ENCODE measurements at places on chromosomes 2 and 18. TPM values are rescaled to one million over a fixed set of nuclear protein-coding genes. Genes with fewer than 3 reads are reported as not detected.

The FNDC4 gene
- total RNA-seq = 53.1 TPM

The CHRND gene
- total RNA-seq = not detected

The ANKRD29 gene
- total RNA-seq = 17.6 TPM

The FBXO48 gene
- total RNA-seq = 1.1 TPM

GRCh38 chr2:190641469-190641868 is 7.4 kb upstream of the NAB1 start:
- no peak overlapping the region for H3K4me3 ChIP-seq
- no peaks in the 10 kb centered on the region for H3K27me3 ChIP-seq
- H3K4me1 ChIP-seq = peaks cover 4% of the 10 kb centered on the region
- no peaks in the 10 kb centered on the region for H3K36me3 ChIP-seq
- no peak for DNase-seq

GRCh38 chr2:224221455-224221913 is 180.4 kb downstream of the FAM124B start:
- no peak overlapping the region for H3K27ac ChIP-seq
- H3K27me3 ChIP-seq = no peaks in the 10 kb centered on the region
- peaks cover 6% of the 10 kb centered on the region for H3K4me1 ChIP-seq
- no peaks in the 10 kb centered on the region for H3K36me3 ChIP-seq
- no peak for DNase-seq

DNA sequence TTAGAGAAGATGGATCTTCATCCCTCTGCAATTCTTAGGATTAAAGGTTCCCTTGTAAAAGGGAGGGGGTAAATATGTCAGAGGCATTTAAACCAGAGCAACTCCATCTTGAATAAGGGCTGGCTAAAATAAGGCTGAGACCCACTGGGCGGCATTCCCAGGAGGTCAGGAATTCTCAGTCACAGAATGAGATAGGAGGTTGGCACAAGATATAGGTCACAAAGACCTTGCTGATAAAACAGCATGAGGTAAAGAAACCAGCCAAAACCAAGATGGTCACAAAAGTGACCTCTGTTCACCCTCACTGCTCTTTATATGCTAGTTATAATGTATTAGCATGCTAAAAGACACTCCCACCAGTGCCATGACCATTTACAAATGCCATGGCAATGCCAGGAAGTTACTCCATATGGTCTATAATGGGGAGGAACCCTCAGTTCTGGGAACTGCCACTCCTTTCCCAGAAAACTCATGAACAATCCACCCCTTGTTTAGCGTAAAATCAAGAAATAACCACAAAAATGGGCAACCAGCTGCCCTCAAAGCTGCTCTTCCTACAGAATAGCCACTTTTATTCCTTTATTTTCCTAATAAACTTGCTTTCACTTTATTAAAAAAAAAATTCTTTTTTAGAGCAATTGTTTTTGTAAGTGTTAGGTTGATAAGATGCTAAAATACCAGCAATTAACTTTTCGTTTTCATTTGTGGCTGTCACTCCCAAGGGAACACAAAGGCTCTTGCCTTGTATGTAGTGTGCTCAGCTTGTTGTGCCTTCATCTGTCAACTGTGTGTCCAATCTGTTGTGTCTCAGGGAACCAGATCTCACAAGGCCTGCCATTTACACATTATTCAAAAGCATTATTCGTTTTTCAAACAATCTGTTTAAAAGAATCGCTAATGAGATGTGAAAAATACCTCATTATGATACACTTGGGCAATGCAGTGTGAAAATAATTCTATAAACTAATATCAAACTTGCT is 205.2 kb upstream of the RGPD4 start:
- H3K27me3 ChIP-seq = no peaks in the 10 kb centered on the region
- H3K4me1 ChIP-seq = no peaks in the 10 kb centered on the region
- no peak overlapping the region for H3K27ac ChIP-seq
- H3K36me3 ChIP-seq = no peaks in the 10 kb centered on the region
- no peak overlapping the region for H3K4me3 ChIP-seq

DNA sequence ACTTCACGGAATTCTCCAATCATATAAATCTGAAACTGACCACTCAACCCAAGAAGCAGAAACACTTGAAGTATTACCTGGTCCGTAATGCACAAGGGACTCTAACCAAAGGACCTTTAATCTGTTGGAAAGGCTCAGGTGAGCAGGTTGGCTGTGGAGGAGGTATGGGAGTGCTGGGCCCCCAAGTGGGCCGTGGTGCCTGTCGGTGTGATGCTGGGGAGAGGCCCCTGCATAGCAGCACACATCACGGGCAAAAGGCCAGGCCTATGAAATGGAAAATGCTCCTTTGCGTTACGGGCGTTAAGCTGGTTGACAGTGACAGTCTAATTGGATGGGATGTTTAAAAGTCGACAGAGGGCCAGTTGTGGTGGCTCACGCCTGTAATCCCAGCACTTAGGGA is 42.6 kb downstream of the GREB1 start:
- peaks cover 27% of the 10 kb centered on the region for H3K4me1 ChIP-seq
- H3K27me3 ChIP-seq = no peaks in the 10 kb centered on the region
- peak; percentile 26 for DNase-seq
- H3K4me3 ChIP-seq = no peak overlapping the region
- H3K36me3 ChIP-seq = no peaks in the 10 kb centered on the region
- H3K27ac ChIP-seq = no peak overlapping the region

GRCh38 chr2:43985359-43985758 is 10.4 kb downstream of the LRPPRC start:
- H3K4me1 ChIP-seq = no peaks in the 10 kb centered on the region
- H3K36me3 ChIP-seq = no peaks in the 10 kb centered on the region
- no peak for DNase-seq
- H3K4me3 ChIP-seq = no peak overlapping the region

- DNase-seq = no peak
- no peaks in the 10 kb centered on the region for H3K36me3 ChIP-seq
- no peak overlapping the region for H3K4me3 ChIP-seq
- H3K27me3 ChIP-seq = no peaks in the 10 kb centered on the region
- H3K27ac ChIP-seq = no peak overlapping the region
These were observed 72.6 kb upstream of the SMAD7 start for GRCh38 chr18:49023271-49023937.

DNA sequence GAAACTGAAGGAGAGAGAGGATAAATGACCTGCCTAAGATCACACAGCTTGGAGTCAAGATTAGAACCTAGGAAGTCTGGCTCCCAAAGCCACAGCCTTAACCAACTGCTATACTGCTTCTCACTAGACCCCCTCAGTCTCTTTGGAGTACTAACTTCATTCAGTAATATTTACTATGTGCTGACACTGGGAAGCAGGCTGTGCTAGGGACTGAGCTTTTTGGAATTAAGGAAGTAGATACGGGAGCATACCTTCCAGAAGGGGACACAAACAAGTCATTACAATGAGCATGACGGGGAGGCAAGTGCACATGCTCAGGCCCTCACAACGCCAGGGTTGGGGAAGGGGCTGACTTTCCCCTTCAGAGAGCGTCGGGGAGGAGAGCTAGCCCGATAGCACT is 97.7 kb downstream of the INO80D start:
- peaks cover 1% of the 10 kb centered on the region for H3K4me1 ChIP-seq
- H3K27me3 ChIP-seq = no peaks in the 10 kb centered on the region
- no peak overlapping the region for H3K4me3 ChIP-seq
- no peak overlapping the region for H3K27ac ChIP-seq
- no peak for DNase-seq
- no peaks in the 10 kb centered on the region for H3K36me3 ChIP-seq

- H3K4me3 ChIP-seq = no peak overlapping the region
- no peaks in the 10 kb centered on the region for H3K4me1 ChIP-seq
- no peaks in the 10 kb centered on the region for H3K36me3 ChIP-seq
- H3K27me3 ChIP-seq = no peaks in the 10 kb centered on the region
- no peak for DNase-seq
These were observed 314.6 kb downstream of the LNPK start for GRCh38 chr2:175687465-175687864.

DNA sequence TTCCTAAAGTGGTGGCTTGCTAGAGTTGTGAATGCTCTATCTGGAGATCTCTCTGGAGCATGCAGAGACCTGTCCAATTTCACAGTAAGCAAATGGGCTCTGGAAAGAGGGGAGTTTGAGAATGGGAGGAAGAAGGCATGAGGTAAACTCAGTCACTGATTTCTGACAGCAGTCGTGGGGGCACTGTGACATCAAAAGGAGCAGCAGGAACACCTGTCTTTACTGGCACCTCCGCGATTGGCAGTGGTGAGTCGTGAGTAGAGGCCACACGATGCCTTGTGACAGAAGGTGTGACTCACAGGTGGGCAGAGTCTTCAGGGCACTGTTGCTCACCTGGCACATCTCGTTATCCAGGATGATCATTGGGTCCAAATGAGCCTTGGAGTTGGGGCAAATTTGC is 38.8 kb upstream of the CAVIN2 start:
- H3K27me3 ChIP-seq = no peaks in the 10 kb centered on the region
- H3K4me1 ChIP-seq = peaks cover 3% of the 10 kb centered on the region
- no peak overlapping the region for H3K27ac ChIP-seq
- H3K4me3 ChIP-seq = no peak overlapping the region
- H3K36me3 ChIP-seq = no peaks in the 10 kb centered on the region

GRCh38 chr2:196617430-196617829 is 22.1 kb upstream of the CCDC150 start:
- H3K36me3 ChIP-seq = no peaks in the 10 kb centered on the region
- no peaks in the 10 kb centered on the region for H3K4me1 ChIP-seq
- no peaks in the 10 kb centered on the region for H3K27me3 ChIP-seq
- no peak for DNase-seq

- DNase-seq = no peak
- H3K27ac ChIP-seq = no peak overlapping the region
- no peaks in the 10 kb centered on the region for H3K27me3 ChIP-seq
- H3K36me3 ChIP-seq = no peaks in the 10 kb centered on the region
- no peaks in the 10 kb centered on the region for H3K4me1 ChIP-seq
These were observed 78.0 kb upstream of the GAREM1 start for GRCh38 chr18:32548688-32549087.

- H3K36me3 ChIP-seq = no peaks in the 10 kb centered on the region
- H3K4me3 ChIP-seq = no peak overlapping the region
- no peak overlapping the region for H3K27ac ChIP-seq
- peaks cover 1% of the 10 kb centered on the region for H3K4me1 ChIP-seq
These were observed 76.3 kb downstream of the GPD2 start for GRCh38 chr2:156512451-156512850.

DNA sequence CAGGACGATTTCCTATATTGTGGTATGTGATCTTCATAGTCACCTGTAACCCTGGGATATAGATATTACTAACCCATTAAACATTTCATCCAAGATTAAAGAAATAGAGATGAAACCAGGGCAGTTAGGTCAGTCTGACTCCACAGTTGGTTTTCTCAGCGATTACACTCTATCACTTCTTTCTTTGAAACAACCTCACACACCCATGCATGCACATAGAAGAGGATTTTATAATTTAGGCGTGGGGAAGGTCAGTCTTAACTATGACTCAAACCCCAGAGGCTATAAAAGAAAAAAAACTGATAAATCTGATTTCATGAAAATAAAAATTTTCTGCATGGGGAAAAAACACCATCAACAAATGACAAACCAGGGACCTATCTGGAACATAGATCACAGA is 54.2 kb downstream of the BCL2 start:
- no peaks in the 10 kb centered on the region for H3K27me3 ChIP-seq
- H3K4me1 ChIP-seq = peaks cover 13% of the 10 kb centered on the region
- DNase-seq = no peak
- H3K4me3 ChIP-seq = no peak overlapping the region
- H3K36me3 ChIP-seq = no peaks in the 10 kb centered on the region

- no peaks in the 10 kb centered on the region for H3K27me3 ChIP-seq
- H3K36me3 ChIP-seq = no peaks in the 10 kb centered on the region
- no peak overlapping the region for H3K4me3 ChIP-seq
- DNase-seq = no peak
These were observed 160.6 kb downstream of the RNF144A start for GRCh38 chr2:7077660-7078267.

- peak overlapping the region; percentile 75 for H3K27ac ChIP-seq
- no peaks in the 10 kb centered on the region for H3K27me3 ChIP-seq
- no peaks in the 10 kb centered on the region for H3K36me3 ChIP-seq
- H3K4me3 ChIP-seq = no peak overlapping the region
These were observed 522.9 kb upstream of the TNP1 start for GRCh38 chr2:217382794-217383193.

DNA sequence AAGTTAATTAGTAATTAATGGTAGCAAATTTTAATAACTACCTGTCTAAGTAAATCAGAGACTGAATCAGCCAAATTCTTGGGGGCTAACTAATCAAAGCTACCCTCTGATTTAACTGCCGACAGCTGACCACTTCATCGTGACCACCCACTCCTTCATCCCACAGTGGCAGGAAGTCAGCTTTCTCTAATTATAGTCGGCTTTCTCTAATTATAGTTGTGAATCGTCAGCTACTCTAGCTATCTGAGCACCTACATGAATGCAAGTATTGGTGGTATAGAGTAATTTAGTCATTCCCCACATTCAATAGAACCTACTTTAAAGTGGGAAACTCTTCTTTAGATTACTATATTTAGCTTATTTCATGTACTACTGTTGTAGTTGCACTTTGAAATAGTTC is 185.5 kb downstream of the PTGR3 start:
- no peak overlapping the region for H3K27ac ChIP-seq
- no peaks in the 10 kb centered on the region for H3K4me1 ChIP-seq
- no peak overlapping the region for H3K4me3 ChIP-seq
- DNase-seq = no peak
- no peaks in the 10 kb centered on the region for H3K27me3 ChIP-seq

GRCh38 chr18:12911025-12911928 is 27.2 kb upstream of the PTPN2 start:
- H3K4me1 ChIP-seq = peaks cover 6% of the 10 kb centered on the region
- no peak for DNase-seq
- no peak overlapping the region for H3K4me3 ChIP-seq
- no peaks in the 10 kb centered on the region for H3K36me3 ChIP-seq
- H3K27ac ChIP-seq = no peak overlapping the region

DNA sequence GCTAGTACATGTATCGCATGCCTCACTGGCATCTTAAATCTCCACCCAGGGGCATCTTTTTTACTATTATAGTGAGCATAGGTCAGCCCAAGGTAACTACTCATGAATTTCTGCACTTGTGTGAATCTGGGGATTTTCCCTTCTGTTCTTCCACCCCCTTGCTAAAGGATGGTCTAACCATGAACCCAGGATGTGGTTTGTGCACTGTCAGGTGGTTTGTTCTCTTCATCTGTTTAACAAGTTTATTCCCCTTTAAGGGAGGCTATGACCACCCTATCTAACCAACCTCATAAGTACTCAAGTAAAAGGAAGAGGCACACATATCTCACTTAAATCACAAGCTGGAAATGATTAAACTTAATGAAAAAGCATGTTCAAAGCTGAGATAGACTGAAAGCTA is 243.0 kb downstream of the RPRM start:
- H3K27ac ChIP-seq = no peak overlapping the region
- no peaks in the 10 kb centered on the region for H3K4me1 ChIP-seq
- H3K36me3 ChIP-seq = no peaks in the 10 kb centered on the region
- H3K27me3 ChIP-seq = no peaks in the 10 kb centered on the region
- DNase-seq = no peak

- H3K4me1 ChIP-seq = no peaks in the 10 kb centered on the region
- no peak for DNase-seq
- no peak overlapping the region for H3K27ac ChIP-seq
- H3K27me3 ChIP-seq = no peaks in the 10 kb centered on the region
- no peak overlapping the region for H3K4me3 ChIP-seq
- no peaks in the 10 kb centered on the region for H3K36me3 ChIP-seq
These were observed 332.9 kb downstream of the CDH2 start for GRCh38 chr18:27843783-27844777.

GRCh38 chr2:162333968-162334367 is 10.0 kb upstream of the GCA start:
- no peaks in the 10 kb centered on the region for H3K27me3 ChIP-seq
- H3K27ac ChIP-seq = no peak overlapping the region
- DNase-seq = peak; percentile 19
- H3K4me3 ChIP-seq = no peak overlapping the region

All from ovary (tissue), 10 donors.